IPS DF 6.9 (cell line): ENCODE measurements at places on chromosomes 16 and 17.

DNA sequence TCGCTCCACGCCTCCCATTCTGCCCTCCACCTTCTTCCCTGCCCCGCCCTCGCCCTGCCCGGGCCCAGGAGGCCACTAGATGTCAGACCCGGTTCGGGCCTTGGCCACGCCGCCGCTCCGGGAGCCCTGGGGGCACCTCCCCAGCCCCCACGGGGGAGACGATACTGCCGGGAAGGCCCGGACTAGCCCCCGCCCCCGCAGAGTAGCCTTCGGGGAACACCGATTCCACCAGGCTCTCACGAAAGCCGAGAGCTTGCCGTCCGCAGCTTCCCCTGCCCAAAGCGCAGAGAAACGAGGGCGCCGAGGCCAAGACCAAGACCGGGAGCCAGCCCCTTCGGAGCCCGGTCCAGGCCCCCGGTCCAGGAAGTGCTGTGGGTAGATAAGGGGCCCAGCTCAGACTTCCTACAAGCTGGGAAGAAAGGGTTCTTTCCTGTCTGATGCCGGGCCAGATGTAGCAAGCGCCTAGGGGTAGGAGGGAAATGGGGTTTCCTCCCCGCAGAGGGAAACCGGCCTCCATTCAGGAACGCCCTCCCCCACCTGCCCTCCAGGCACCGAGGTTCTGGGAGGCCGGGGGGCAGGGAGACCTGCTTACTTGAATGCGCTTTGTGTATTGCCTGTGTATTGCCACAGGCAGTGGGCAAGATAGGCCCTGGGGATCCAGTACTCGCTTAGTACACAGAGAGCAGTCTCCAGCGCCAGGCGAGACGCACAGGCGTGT is 806 bp upstream of the CYB561 start:
- DNase-seq: no peak

DNA sequence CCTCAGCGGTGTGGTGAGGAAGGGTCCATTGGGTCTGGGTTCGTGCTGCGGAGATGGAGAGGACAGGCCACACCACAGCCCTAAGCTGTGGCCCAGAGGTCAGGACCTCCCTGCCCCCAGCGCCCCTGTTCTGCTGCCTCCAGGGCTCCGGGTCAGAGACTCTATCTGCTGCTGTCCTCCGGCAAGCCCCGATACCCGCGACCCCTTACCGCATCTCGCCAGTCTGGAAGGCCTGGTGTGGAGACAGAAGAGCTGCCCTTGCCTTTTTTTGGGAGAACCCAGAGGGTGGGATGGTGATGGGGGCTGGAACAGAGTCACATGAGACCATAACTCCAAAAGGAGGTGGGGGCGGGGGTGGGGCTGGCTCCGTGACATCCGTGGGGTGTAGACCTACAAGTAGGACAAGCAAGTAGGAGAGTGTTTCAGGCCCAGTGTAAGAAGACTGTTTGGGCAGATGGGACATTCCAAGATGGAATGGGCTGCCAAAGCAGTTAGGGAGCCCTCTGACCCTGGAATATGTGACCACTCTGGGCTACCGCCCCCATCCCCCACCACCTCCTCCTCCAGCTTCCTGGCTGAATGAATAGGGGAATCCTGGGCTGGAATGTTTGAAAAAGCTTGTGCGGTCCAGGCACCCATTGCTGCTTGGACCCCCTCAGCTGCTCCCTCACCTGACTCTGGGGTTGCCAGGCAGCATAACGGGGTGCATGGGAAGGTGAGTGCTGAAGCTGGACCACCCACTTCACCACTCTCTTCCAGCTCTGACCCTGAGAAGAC is 1.4 kb downstream of the XYLT2 start:
- no peak for DNase-seq

DNA sequence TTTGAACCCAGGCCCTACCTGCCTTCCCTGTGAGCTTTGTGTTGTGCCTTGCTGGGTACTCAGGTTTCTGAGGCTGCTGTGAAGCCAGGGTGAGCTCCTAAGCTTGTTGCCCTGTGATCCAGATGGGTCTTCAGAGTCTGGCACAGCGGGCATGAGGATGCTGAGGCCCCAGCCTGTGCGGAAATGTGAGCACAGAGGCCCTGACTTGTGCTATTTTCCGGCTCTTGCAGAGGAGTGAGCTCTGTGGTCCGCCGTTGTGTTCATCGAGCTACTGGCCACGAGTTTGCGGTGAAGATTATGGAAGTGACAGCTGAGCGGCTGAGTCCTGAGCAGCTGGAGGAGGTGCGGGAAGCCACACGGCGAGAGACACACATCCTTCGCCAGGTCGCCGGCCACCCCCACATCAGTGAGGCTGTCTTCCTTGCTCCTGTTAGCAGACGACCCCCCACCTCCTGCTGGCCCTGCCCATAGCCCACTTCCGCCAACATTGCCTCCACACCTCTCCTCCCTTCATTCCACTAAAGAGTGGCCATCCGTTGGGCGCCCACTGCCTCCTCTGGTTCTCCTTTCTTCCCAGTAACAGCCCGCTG is 2.7 kb downstream of the PHKG2 start:
- no peak for DNase-seq

DNA sequence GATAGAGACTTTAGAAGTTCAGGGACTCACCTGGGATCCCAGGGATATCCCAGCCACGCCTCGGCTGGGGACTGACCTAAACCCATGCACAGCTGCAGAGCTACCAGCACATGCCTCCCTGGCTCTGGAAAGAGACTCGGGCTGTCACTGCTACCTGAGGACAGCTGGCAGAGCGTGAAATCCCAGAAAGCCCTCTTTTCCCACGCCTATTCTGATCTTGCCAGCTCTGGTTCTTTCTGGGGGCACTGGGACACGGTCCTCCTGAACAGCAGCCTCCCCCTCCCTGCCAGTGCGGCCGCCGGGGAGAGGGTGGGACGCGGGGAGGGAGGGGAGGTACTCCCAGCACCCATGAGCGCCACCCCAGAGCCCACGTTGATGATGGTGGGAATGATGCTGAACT is 10.8 kb downstream of the P2RX5 start:
- no peak for DNase-seq

DNA sequence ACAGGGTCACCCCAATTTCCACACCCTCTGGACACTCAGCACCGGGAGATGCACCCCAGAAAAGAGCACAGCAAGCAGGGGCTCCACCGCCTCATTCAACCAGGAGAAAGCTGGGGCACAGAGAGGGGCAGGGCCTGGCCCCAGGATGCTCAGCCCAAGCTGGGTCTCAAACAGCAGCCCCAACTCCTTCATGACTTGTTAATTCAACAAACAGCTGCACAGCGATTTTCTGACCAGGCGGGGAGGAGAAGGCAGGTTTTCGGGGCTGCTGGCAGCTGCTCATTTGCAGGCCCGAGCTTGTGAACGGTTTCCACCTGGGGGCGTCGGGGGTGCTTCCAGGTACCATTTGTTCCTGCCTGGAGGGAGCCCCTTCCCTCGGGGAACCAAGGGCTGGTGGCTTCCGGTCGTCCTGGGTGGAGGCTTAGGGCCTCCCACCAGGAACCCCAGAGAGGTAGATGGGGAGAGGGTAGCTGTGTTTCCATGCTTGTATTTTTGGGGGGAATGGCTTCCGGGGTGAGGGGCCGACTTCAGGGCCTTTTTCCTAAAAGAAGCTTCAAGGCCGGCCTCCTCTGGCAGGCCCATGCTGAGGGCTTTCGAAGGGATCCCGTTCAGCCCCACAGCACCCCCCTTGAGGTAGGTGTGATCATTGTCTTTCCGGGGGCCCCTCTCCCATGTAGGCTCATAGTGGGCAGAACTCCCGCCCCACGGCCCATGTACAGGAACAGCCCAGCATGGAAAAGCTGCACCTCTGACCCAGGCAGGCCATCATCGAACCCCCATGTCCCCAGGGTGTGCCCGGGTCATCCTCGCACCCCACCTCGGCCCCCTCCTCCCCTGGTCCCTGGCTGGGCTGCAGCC is 191.6 kb upstream of the GSE1 start:
- DNase-seq: no peak

- DNase-seq: no peak
Observed at GRCh38 chr17:28975646-28976045, 24.3 kb upstream of the PHF12 start.

- no peak for DNase-seq
Observed at GRCh38 chr17:50534222-50534978, 1.9 kb downstream of the EPN3 start.

DNA sequence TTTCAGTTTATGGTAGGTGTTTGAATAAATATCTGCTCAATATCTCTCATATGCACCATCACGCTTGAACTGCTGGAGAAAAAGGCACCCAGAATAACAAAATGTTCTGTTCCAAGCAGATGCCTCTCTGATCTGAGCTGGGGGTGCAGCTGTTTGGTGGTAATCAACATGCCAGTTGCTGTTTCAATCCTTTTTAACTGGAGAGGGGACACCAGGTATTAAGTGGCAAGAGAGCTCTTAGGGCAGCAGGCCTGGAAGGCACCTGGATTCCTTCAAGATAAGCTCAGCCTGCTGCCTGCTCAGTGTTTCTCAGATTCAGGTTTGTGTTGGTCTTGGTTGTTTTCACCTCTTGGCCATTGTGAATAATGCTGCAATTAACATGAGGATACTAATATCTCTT is 27.2 kb upstream of the VAT1L start:
- no peak for DNase-seq

DNA sequence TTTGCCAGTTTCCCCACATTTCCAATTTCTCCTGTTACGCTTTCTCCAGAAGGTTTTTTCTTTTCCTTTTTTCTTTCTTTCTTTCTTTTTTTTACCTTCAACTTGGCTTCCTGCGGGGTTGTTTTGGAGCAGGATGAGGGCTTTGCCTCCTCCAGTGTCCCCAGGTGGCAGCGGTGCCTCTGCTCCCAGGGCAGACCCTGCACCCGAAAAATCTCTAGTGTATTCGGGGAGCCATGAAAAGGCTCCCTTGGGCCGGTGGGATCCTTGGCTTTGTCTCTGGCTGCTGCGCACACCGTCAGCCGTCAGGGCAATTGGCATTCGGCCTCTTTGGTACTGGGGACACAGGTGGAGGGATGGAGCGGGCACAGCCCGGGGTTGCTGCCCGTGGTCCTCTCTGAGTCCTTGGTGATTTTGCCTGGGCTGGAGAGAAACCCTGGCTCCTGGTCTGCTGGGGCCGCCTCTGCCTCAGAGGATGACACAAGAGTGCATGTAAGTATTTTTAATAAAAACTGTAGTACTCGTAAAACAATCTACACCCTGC is 846 bp downstream of the ITGB3 start:
- no peak for DNase-seq

DNA sequence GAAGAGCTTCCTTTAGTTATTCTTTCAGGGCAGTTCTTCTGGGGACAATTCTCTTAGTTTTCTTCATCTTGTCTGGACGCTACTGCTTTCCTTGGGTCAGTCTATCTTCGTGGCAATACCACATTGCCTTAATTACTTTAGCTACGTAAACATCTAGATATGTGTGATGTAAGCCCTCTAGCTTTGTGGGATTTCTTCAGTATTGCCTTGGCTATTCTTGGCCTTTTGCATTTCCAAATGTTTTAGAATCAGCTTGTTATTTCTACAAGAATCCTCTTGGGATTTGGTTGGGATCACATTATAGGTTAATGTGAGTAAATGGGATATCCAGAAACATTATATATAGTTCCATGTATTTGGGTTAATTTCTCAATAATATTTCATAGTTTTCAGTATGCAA is 9.0 kb upstream of the ST6GALNAC2 start:
- no peak for DNase-seq

DNA sequence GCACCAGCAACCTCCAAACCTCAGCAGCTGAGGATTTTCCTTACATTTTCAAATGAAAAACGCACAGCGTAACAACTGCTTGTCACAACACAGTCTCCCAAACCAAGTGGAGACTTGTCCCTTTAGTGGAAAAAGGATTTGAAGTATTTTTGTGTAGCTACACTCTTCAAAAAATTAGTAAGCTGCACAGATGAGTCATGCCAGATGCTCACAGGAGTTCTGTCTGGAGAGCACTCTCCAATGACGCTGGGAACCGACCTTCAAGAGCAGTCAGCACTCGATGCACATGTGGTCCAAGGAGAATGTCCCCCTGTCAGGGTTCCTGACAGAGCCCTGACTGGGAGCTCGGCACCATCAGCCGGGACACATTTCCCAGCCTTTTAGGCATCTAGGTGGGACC is 39.8 kb downstream of the MAP1LC3B start:
- no peak for DNase-seq

GRCh38 chr17:46896991-46897390 is 26.0 kb upstream of the GOSR2 start:
- no peak for DNase-seq

- DNase-seq: no peak
Observed at GRCh38 chr17:6815775-6816174, 15.8 kb downstream of the TEKT1 start.

DNA sequence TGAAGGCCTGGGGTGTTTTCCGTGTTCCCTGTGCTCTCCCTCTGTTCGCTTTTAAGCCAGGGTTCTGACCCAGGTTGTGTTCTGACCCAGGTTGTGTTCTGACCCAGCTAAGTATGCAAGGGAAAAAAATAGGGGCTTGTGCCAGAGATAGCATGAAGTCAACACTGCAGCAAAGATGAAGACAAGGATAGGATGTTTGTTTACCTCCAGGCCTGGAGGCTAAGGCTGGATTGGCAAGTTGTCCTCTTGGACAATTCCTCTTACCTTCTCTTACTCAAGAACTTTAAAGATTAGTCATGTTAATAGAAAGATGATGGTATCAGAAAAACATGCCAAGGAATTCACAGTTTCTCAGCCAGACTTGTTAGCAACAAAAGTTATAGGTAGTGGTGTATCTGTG is 19.4 kb downstream of the LYRM9 start:
- DNase-seq: no peak

DNA sequence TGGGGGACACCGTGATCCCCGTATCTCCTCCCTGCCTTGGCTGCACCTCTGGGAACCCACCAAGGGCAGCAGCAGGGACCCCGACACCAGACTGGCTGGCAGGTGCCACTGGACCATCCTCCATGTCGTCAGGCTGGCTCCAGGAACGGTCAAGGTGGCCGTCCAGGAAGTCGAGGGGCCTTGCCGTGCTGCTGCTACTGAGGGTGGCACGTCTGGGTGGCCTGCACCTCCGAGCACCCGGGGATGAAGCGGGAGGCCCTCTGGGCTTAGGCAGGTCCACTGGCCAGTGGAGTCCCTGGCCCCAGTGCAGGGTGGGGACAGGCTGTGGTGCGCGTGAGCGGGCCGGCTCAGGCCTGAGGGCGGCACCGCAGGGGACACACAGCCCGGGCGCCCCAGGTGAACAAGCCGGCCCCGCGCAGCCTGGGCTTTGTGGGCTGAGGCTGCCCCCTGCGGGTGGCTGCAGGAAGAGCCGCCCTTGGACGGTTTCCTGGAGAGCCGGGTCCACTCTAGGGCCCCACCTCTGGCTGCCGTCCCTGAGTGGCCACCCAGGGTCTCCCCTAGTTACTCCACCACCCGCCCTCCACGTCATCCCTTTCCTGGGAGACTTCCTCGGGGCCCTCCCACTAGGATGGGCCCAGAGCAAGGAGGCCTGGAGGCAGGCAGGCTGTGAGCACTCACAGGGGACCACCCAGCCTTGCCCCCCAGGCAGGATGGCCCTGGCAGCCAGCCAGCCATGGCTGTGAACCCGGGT is 42.8 kb upstream of the ZC3H18 start:
- DNase-seq: no peak
